Iris pigment epithelial cell (primary cell): ENCODE measurements at places on chromosomes 2 and 18.

DNA sequence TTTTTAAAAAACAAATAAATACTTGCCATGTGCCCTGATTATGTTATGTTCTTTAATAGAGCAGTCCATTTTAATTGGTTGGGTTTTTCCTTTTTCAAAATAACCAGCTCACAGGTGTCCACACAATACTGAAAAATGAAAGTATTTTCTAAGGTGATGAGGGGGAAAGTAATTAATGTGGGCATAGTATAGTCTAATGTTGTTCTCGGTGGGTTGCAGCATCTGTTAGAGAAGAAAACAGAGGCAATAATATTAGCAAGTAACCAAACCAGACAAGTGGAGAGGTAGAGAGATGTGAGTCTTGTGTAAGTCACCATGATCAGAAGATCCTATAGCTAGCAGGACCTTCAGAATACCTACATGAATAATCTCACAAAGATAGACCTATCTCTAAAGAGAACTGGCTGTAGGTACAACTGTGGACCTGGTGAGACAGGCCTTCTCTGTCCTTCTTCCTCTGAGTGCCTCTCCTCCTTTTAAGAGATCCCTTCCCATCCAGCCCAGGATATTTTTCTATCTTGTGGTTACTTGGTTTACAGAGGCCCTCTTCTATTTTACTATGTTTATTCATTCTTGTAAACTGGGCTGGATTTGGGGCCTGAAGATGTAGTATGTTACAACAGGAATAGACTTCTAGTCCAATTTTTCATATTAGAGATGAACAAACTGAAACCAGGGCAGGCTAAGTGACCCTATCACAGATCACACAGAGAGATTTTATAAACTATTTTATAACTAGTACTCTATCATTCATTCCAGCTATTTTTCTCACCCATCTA is 67.1 kb upstream of the MSTN start:
- no peak for DNase-seq

- DNase-seq = peak; percentile 81
Measured at GRCh38 chr18:55706898-55707297, 118.9 kb upstream of the TCF4 start.

DNA sequence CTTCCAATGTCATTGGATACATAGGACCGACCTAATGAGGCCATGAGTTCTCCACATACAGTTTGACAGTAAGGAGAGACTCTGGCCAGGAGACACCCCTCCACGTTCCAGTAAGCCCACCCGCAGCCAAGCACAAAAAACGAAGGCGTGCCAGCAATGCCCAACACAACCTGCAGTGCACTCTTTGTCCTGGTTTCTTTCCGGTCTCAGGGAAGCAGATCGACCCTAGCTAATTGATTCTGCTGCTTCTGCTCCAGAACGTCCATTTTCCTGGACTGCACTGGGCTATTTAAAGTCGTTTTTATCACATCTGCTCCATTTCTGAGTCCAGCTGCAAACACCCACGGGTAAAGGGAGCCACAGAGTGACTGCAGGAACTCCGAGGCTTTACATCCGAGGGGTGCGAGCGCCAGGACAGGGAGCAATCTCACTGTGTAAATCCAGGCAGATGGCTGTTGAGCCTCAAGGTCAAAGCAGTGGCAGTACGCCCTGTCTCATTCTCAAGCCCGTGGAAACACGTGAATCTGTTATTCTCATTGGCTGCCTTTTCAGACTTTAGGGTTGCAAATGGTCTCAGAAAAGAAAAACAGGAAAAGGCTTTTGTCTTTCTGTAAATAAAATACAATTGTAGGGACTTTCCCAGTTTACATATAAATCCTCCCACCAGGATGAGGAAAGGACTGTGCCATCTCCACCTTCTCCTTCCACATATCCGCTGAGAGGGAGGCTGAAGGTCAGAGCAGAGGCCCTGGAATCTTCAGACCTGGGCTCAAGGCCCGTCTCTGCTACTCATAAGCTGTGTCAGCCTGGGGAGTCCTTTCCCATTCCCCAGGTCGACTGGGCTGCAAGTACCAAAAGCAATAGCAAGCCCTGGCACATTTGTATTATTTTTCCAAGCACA is 40.7 kb downstream of the TMEM163 start:
- no peak for DNase-seq

DNA sequence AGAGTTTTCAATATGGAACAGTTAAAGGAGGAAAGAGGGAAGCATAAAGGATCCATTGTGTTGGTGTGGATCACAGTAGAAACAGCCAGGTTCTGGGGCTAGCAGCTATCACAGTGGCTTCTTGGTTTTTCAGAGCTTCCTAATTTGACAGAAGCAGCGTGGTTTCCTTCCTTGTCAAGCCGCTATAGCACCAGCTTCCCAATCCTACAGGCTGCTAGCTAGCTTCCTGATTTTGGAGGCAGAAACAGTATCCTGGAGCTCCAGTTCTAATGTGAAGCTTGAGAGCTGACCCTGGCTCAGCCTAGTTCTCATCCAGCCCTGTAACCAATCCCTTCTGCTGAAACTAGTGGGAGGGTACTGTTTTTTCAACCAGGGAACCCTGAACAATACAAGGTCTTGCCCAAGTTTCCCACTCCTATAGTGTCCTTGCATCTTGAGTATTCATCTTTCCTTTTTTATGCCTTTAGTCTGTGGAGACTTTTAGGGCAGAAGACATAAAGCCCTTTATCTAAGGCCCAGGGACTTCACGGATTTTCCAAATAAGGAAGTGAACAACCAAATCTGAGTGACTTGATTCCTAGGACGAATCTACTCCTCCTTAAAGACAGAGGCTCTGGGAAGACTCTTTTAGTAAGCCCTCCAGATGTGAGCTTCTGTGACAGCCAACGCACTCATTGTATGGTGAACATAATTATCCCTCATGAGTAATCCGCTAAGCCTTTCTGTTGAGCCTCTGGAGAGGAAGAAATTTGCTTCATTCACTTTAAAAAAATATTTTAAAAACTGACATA is 33.8 kb downstream of the CCDC93 start:
- peak; percentile 64 for DNase-seq

DNA sequence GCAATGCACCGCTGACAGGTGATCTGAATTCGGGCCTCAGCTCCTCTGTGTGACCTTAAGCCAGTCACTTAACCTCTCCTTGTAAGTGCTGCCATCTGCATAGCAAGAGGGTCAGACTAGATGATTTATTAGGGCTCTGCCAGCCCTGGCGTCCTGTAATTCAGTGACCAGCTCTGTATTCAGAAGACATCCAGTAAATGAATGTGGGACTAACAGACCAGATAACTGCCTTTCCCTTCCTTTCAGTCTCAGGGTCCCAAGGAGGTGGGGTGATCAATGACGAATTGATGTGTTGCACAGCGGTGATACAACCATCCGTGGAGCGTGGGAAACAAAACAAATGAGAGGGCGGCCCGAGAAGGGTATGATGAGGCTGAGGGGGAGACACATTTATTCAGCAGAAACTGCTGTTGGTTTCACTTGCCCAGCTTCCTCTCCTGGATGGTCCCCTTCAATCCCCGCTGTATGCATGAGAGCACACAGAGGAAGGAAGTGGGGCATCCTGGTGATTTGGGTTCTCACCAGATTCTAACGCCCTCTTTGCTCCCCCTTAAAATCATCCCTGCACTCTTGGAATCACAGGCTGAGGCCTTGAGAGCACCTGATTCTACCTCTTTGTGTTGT is 92.8 kb downstream of the VIT start:
- DNase-seq = no peak

DNA sequence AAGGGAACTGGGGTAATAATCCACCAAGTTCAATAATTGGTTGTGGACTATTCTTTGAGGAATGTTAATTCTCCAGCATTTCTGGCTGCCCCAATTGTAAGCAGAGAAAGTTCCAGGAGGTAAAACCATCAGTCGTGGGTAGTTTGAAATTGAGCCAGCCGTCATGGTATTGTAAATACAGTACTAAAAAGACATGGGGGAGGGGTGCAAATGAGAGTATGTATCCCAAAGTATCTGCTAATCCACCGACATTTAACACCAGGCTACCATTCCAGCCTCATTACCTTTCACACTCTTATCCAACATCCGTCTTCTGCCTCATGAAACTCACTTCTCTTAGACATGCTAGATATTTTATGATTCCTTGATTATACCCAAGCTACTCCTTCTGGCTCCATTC is 507.9 kb downstream of the ERBB4 start:
- no peak for DNase-seq

DNA sequence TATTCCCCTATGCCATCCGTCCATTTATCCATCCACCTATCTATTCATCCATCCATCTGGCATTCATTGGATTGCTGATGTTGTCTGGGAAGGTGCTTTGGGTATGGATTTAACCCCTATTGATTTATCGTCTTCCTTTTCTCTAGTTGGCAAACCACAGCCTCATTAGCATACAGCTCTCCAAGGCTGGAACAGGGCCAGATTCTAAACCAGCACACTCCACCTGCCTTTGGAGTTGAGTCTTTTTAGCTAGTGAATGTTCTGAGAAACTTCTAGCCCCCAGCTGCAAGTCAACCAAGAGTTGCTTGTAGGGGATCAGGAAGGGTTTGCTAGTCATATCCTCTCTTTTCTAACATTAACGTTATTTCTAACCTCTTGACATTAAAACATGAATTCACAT is 90.7 kb downstream of the NRP2 start:
- DNase-seq = no peak

GRCh38 chr2:135974036-135974435 is 11.4 kb downstream of the DARS1 start:
- DNase-seq = no peak

- DNase-seq = peak; percentile 66
Measured at GRCh38 chr2:71759060-71759459, 305.7 kb downstream of the DYSF start.

- DNase-seq = no peak
Measured at GRCh38 chr2:216294305-216294704, 78.0 kb downstream of the MARCHF4 start.

- DNase-seq = no peak
Measured at GRCh38 chr2:60476206-60476954, 77.1 kb downstream of the BCL11A start.

DNA sequence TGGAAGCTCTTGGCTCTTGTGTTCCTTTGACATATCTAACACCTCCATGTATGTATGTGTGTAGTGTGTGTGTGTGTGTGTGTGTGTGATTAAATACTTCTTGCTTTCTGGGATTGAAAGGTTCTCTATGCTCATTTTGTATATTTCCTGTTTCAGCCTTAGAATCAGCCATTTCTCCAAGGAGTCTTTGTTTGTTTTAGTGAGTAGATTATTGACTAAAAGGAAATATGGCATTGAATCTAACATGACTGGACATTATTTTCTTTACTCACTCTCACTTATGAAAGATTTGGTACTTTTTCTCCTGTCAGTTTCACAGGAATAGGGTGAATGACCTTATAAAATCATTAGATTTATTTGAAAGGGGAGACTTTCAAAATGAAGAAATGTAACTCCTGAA is 413.8 kb upstream of the SLC14A2 start:
- no peak for DNase-seq

DNA sequence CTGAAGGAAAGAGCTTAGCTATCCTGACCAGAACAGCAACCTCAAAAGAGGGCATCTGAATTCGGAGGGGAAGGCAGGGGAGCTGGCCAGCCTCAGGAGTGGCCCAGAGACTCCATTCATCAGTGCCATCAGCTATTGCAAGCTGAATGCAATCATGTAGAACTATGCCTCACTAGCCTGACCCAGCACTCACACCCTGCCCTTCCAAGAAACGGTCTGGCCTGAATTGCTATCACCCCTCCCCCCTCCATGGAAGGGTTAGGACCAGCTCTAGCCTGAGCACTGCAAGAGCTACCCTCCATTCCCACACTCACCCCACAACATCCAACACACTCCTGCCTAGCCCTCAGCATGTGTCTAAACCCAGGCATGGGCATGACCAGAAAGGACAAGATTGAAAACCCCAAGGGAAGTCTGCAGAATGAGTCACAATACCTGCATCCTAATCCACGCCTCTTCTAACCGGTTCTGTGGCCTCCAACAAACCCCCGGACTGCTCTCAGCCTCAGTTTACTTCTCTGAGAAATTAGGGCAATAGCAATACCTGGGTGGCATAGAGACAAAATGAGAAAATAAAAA is 120.3 kb downstream of the BCL11A start:
- no peak for DNase-seq

GRCh38 chr2:15142069-15142689 is 419.0 kb downstream of the NBAS start:
- DNase-seq = no peak

GRCh38 chr2:226198956-226199355 is 600.7 kb downstream of the IRS1 start:
- DNase-seq = no peak

- DNase-seq = no peak
Measured at GRCh38 chr2:176669398-176670174, 400.3 kb downstream of the MTX2 start.

DNA sequence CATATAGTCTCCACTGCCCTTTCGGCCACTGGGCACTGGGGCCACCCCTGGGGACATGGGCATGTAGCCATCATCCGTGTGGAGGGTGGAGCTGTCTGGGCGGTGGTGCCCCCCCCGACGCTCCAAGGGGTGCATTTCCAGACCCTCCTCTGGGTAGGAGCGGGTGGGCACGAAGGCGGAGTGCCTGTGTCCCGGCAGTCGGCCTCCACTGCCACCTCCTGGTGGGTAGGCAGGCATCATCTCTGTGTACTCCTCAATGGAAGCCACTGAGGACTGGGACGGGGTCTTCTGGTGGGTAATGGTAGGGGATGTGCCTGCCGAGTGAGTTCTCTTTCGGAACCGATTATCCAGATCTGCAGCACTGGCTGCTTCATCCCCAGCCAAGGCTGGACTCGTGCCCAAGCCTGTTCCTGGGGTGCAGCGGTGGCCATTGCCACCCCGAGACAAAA is 2.8 kb downstream of the IRS1 start:
- DNase-seq = no peak

DNA sequence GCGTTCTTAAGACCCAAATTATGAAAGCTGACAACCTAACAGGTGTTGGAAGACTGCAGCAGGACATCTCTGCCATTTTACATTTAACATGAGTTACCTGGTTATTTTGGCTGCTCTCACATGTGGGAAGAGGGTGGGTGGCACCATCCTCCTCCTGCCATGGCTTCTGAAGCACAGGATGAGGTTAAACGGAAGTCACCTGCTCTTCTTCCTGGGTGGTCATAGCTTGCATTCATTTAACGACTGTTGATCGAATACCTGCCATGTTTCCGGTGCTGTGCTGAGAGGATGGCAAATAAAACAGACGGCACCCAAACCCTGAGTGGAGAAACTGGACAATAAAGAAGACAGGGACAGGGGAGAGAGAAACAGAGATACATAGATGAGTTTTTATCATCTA is 118.0 kb downstream of the RHBDD1 start:
- DNase-seq = no peak

- no peak for DNase-seq
Measured at GRCh38 chr2:170152421-170152820, 25.5 kb upstream of the MYO3B start.

- no peak for DNase-seq
Measured at GRCh38 chr18:49588971-49589370, 27.1 kb downstream of the LIPG start.

- no peak for DNase-seq
Measured at GRCh38 chr2:221120643-221121042, 451.5 kb downstream of the EPHA4 start.

DNA sequence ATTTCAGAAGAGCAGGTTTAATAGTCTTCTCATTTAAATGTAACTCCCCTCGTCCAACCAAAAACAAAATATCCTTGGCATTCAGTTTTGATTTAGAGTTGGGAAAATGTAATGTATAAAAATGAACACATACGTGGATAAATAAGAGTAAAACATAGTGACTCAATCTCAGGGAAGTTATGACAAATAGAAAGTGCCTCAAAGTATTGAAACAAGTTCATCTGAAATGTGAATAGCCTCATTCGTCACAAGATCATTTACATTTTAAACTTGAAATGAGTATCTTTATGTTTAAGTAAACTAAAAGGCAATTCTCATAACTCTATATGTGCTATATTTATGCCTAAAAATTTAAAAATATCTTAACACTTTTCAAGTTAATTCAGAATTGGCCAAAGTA is 122.2 kb upstream of the SMAD7 start:
- DNase-seq = no peak
